ENCODE measurements at places on chromosomes 5 and 9. TPM values are rescaled to one million over a fixed set of nuclear protein-coding genes. Genes with fewer than 3 reads are reported as not detected.

DNA sequence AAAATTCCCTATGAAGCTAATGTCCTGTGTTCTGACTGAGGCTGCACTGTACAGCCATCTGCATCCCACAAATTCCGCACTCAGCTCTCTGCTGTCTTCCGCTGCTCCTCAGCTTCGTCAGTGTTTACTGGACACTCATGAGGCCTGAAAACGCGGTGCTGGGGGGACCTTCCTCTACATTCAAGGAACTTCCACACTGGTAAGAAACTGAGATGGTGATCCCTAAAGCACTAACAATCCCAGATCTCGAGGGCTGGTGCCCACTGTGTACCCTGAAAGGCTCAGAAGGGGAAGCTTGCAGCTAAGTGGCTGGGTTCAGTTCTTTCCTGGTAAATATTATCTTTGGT is 117.9 kb downstream of the NRG2 start:
- no peak overlapping the region for H3K4me3 ChIP-seq
- H3K4me1 ChIP-seq = no peaks in the 10 kb centered on the region
- no peak for DNase-seq
- H3K27ac ChIP-seq = no peak overlapping the region
- no peaks in the 10 kb centered on the region for H3K36me3 ChIP-seq

DNA sequence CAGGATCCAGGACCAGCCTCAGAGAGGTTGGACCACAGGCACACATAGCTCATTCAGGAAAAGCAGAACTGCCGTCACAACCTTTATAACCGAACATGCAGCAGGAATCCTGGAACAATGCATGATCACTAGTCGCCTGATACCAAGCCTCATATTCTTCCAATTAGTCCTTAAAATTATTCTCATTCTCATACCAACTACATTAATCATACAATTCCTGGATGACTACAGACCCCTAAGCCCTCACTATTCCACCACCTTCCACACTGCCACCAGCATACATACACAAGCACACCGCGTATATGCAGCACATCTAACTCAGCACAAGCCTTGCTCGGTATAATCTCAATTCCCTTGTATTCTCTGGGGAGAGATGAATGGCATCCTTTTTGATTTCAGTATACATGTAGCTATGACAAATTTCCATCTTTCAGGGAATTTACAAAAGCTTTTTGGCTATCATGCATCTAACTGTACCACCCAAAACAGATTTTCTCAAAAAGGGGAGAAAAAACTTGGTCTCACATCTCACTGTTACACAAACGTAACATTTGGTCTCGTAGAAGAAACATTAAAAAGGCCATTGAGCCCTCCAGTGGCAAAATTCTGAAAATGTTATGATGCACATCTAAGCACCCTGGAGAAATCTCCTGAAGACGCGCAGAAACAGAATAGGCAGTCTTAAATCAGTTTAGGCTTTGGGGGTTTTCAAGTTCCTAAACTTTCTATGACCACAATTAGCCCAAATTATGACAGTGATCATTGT is 46.2 kb downstream of the MCTP1 start:
- H3K27me3 ChIP-seq = no peaks in the 10 kb centered on the region
- peaks cover 5% of the 10 kb centered on the region for H3K4me1 ChIP-seq
- H3K27ac ChIP-seq = no peak overlapping the region
- DNase-seq = no peak
- H3K36me3 ChIP-seq = no peaks in the 10 kb centered on the region
- no peak overlapping the region for H3K4me3 ChIP-seq

- H3K4me1 ChIP-seq = peaks cover 7% of the 10 kb centered on the region
- no peak for DNase-seq
- H3K4me3 ChIP-seq = no peak overlapping the region
- H3K27me3 ChIP-seq = no peaks in the 10 kb centered on the region
Measured at GRCh38 chr9:7289773-7290172, 509.8 kb downstream of the DMAC1 start.

DNA sequence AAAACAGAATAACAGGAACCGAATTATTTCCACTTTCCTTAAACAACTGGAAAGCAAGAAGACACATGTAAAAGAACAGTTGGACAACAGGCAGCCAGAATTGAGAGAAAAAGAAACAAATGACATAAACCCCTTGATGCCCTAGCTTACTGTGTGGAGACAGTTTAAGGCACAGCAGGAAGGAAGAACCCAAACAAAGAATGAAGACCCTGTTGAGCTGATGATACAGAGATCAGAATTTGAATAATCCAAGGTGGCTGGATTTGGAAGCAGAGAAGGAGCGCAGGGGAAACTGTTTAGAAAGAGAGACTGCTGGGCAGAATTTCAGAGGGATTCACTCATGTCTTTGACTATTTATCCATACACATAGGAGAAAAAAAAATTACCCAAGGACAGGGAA is 316.3 kb upstream of the POU5F2 start:
- H3K27me3 ChIP-seq = no peaks in the 10 kb centered on the region
- H3K4me3 ChIP-seq = no peak overlapping the region
- no peak for DNase-seq
- H3K4me1 ChIP-seq = peaks cover 20% of the 10 kb centered on the region

GRCh38 chr5:149588936-149589335 is 7.6 kb downstream of the ARHGEF37 start:
- H3K4me3 ChIP-seq = no peak overlapping the region
- no peak for DNase-seq
- no peaks in the 10 kb centered on the region for H3K27me3 ChIP-seq

GRCh38 chr9:87872079-87872624 is 10.5 kb upstream of the SPATA31E1 start:
- no peaks in the 10 kb centered on the region for H3K36me3 ChIP-seq
- H3K4me3 ChIP-seq = no peak overlapping the region
- H3K27me3 ChIP-seq = peaks cover 12% of the 10 kb centered on the region
- no peak overlapping the region for H3K27ac ChIP-seq

GRCh38 chr5:1795931-1796330 is 3.7 kb downstream of the MRPL36 start:
- H3K4me1 ChIP-seq = peaks cover 24% of the 10 kb centered on the region
- no peaks in the 10 kb centered on the region for H3K36me3 ChIP-seq
- no peak overlapping the region for H3K27ac ChIP-seq
- DNase-seq = no peak
- H3K4me3 ChIP-seq = no peak overlapping the region
- H3K27me3 ChIP-seq = no peaks in the 10 kb centered on the region

- H3K27me3 ChIP-seq = peaks cover 6% of the 10 kb centered on the region
- DNase-seq = no peak
- H3K4me3 ChIP-seq = no peak overlapping the region
- no peaks in the 10 kb centered on the region for H3K36me3 ChIP-seq
Measured at GRCh38 chr5:52748590-52748989, 39.1 kb upstream of the ITGA1 start.

MBLAC2 gene
- polyA plus RNA-seq = 4.8 TPM

SVEP1 gene
- polyA plus RNA-seq = not detected

PCDHA12 gene
- polyA plus RNA-seq = not detected

B4GALT7 gene
- 29.4 TPM for polyA plus RNA-seq

FAT2 gene
- polyA plus RNA-seq = not detected

ITGA1 gene
- polyA plus RNA-seq = not detected
